ENCODE measurements at places on chromosomes 13 and 19.

DNA sequence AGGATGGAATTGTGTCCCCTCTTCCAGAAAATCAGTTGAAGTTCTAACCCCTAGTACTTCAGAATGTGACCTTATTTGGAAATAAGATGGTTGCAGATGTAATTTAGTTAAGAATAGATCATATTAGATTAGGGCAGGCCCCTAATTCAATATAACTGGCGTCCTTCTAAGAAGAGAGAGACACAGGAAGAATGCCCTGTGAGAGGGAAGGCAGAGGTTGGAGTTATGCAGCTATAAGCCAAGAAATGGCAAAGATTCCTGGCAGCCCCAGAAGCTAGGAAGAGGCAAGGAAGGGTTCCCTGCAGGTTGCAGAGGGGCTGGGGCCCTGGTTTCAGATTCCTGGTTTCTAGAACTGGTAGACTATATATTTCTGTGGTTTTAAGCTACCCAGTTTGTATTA is 30.0 kb downstream of the HS6ST3 start:
- no peak for DNase-seq

GRCh38 chr19:51511353-51511752 is 9.8 kb upstream of the SIGLEC12 start:
- no peak for DNase-seq

- no peak for DNase-seq
Measured at GRCh38 chr13:61685682-61686012, 270.0 kb upstream of the PCDH20 start.

DNA sequence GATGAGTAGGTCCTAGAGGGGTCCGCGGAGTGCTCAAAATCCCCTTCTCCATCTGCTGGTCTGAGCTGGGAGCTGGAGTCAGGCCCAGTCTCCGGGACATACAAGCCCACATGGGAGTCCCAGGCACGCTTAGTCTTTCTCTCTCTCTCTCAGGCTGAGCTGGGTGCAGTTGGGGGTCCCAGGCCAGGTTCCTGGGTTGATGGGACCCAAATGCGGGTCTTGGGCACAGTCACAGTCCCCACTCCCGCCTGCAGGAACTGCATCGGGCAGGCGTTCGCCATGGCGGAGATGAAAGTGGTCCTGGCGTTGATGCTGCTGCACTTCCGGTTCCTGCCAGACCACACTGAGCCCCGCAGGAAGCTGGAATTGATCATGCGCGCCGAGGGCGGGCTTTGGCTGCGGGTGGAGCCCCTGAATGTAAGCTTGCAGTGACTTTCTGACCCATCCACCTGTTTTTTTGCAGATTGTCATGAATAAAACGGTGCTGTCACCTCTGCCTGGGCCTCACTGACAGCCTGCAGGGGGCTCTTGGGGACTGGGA is 23.8 kb downstream of the CYP4F12 start:
- DNase-seq: no peak

DNA sequence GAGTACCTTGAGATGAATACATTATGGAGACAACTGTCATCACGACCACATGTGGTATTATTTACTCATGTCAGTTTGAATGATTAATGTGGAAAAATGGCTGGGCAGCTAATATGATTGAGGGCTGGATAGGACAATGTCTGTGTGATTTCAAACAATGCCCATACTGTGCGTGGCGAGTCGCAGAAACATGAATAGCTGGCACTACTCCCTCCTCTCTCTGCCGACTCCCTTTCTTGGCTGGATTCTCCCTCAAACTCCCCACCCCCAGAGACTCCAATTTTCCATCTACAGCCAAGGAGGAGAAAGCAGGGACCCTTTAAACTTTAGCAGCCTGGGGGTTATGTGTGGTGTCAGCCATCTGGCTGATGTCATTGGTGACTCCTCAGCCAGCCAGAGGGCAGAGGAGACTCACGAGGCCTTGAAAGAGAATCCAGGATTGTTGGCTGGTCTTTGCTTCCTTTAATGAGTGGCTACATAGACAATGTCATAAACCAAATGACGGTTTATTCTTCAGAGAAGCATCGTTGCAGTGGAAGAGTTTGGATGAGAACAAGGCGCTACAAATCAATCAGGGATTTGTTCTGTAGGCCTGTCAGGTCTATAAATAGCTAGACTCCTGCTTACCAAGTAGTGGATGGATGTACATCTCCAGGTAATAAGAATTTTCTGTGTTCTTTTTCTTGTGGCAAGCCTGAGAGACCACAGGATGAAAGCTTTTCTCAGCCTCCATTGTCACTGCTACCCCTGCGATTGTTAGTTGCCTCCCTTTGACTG is 165.6 kb downstream of the DLEU7 start:
- DNase-seq: no peak

- DNase-seq: no peak
Measured at GRCh38 chr19:49894879-49895565, 1.7 kb downstream of the IL4I1 start.

- no peak for DNase-seq
Measured at GRCh38 chr13:77048681-77049080, 21.7 kb upstream of the FBXL3 start.

GRCh38 chr19:11560404-11561051 is 1.5 kb upstream of the ELOF1 start:
- DNase-seq: no peak

DNA sequence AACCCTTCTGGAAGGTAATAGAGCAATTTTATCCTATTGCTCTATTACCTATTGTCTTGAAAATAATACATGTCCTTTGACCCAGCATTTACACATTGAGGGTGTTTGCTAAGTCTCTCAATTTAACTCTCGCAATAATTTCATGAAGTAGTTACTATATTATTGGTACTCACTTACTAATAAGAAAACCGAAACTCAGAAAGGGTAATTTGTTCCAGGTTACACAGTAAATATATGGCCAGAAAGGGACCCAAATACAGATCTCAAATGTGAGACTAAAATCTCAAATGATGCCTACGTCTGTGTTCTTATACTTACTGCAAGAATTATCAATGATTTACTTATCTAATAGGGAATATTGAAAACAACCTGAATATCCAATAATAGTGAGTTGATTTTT is 29.7 kb upstream of the FAM216B start:
- no peak for DNase-seq

DNA sequence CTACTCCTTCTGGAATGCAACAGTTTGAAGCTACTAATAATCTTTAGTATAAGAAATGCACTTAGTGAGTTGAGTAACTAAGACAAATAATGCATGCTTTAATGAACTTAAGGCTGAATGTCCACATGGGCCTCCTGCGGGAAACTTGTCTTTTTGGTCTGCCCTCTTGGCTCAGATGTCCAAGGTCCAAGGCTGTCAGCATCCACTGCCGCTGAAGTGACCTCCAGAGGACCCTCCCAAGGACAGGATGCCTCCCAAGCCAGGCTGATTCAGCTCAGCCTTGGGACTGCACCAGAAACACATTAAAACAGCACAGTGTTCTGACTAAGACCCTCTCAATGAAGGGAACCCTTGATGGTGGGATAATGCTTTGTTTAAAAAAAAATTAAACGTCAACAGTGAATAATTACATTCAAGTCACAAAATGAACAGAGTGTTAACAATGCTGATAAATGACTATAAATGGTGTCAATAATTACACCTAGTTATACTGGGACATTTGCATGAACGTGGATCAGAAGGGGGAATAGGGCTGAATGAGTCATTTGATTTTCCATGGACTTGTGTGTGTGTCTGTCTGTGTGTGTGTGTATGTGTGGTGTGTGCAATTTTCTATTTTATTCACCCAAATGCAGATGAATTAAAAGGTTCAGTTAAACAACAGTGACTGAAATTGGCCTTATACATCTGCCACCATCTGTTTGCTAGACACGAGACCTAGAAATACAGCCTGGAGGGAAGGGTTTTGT is 150.5 kb downstream of the COL4A1 start:
- DNase-seq: no peak

DNA sequence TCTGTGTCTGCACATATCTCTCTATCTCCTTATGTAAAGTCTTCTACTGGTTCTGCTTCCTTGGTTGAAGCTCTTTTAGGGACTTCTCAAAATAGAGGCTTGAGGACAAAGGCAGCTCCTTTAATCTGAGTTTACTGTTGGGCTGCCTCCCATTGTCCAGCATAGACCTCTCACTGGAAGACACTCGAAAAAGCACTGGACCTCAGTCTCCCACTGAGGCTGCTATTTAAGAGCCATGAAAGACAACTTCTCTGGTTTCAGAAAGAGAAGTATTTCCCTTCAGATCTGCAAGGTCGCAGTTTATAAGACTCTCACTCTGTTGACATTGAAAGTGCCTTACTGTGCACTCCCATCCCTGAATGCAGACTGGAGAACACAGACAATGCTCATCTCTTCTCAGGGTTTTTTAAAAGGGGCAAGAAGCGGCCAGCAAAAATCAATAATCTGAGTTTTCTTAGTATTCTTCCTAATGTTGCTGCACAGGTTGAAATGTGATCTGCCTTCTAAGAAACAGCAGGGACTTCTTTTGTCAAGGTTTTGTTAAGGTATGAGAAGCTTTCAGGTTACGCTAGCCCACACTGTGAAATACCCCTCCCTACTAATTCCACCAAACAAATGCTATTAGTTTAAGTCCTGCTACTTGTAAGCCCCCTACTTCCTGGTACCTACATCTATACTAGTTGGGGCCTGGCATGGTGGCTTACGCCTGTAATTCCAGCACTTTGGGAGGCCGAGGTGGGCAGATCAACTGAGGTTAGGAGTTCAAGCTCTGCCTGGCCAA is 450.0 kb upstream of the SLC10A2 start:
- DNase-seq: no peak

GRCh38 chr13:81929988-81930387 is 1589.1 kb upstream of the SPRY2 start:
- no peak for DNase-seq

- no peak for DNase-seq
Measured at GRCh38 chr13:67099494-67099893, 130.6 kb downstream of the PCDH9 start.

DNA sequence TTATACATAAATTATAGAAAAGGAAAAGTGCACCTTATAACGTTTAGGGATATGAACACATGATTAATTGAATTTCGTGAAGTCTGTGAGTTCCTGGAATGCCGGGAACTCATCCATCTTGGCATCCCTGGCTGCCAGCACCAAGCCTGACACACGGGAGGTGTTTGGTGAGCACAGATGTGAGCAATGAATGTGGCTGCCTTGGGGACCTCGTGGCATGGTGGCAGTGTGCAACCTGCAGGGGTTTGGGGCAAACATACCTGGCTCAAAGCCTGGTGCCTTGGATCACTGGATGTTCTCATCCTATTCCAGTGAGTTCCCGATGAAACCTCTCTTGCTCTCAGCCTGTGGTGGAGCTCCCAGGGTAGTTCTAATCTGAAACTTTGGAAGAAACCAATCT is 10.4 kb upstream of the MAP2K2 start:
- no peak for DNase-seq

DNA sequence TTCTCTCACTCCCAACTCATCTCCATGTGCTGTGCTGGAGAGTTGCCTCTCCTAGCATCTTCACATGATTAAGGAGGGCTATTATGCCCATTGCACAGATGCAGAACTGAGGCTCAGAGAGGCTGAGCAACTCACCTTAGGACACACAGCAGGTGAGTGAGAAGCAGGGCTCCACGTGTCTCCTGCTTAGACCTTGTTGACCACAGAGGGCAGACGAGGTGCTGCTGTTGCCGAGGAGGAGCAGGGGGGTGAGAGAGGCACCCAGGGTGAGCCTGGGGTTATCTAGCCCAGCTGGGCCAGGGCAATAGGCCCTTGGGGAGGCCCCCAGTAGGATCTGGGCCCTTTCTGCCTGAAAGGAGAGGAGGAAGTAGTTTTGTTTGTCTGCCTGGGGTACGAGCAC is 2.4 kb upstream of the HSH2D start:
- no peak for DNase-seq

GRCh38 chr13:29961036-29961670 is 110.7 kb upstream of the UBL3 start:
- DNase-seq: no peak

DNA sequence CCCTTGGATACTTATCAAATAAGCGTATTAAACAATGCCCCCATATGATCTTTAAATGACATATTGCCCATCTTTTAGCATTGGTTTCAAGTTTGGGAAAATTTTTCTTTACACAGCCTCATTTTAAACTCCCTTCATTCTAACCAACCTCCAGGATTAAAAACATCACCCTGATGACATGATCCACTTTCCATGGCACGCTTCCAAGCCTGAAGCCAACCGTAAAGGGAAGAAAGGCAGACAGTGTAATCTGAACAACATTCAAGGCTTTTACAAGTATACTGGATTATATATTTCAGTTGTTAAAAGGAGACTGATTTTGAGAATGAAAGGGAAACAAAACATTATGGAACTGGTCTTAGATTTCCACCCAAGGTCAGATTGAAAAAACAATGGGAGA is 1721.9 kb downstream of the OLFM4 start:
- no peak for DNase-seq

- DNase-seq: no peak
Measured at GRCh38 chr13:46146898-46147297, 35.1 kb downstream of the LCP1 start.

DNA sequence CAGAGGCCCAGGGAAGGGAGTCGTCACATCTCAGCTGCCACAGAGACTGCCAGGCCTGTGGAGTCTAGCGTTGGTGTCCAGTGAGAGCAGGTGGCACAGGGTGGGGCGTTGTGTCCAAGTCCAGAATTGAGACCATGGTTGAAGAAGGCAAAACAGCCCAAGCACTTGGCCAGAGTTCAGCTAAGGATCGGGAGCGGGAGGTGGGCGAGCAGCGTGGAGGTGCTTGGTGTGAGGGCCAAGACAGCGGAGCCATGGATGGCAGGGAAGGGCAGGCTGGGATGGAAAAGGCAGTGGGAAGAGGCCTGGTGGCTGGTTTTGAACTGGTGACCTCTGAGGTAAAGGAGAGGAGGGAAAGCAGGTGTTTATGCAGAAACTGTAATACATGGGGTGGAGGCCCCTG is 8.0 kb downstream of the IGFLR1 start:
- DNase-seq: no peak

- DNase-seq: no peak
Measured at GRCh38 chr13:101394605-101395004, 21.7 kb downstream of the NALCN start.

DNA sequence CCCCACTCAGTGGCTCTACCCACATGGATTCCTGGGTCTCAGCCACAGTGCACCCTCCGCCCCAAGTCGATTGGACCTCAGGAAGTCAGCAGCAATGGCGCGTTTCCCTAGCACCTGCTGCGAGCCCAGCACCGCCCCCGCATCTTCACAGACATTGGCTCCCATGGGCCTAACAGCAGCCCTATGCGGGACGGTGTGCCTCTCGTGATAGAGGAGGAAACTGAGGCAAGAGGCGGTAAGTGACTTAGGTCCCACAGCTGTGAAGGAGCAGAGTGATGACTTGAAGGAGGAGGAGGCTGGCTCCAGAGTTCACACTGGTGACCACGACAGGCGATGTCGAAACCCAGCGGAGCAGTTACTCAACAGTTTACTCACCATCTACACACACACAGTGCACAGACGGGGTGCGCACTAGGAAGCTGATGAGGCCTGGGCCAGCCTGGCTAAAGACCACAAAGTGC is 104.5 kb upstream of the SOX1 start:
- DNase-seq: no peak
